ENCODE measurements at places on chromosomes 3 and 15.
A peak's percentile ranks its signal among the peaks of the same experiment; 100 is the strongest.

GRCh38 chr15:73284090-73284716 is 84.6 kb downstream of the HCN4 start:
- peak; percentile 54 for DNase-seq

- no peak for DNase-seq
These were observed 73.7 kb downstream of the PLD1 start for GRCh38 chr3:171736556-171736955.

DNA sequence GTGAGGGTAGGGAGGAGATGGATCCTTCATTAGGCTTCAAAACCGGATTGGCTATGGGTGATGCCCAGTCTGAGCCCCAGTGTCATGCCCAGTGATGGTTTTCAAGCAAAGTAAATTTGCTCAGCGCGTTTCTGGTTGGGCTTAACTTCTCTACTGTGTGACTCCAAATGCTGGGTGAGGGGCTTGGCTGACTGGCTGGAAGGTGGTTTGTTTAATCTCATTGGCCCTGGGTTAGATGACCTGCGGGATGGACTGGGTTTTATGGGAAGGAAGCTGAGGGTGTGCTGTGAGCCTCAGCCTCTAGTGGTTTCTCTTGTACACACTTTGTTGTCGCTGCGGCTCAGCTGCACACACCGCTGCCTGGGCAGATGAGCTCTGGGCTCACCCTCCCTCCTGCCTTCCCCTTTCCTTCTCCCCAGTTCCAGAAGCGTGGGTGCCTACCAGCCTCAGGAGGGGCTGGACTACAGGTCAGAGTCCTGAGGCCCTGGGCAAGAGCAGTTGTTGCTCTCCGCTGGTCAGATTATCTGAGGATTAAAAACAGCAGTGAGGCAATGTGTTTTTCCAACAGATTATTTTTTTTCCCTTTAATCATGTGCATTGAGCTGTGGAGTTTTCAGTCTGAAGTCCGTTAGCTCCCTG is 18.6 kb downstream of the PDIA5 start:
- peak; percentile 76 for DNase-seq

GRCh38 chr3:50550079-50550736 is 17.3 kb downstream of the C3orf18 start:
- DNase-seq = peak; percentile 73

GRCh38 chr3:106004137-106004681 is 135.4 kb upstream of the CBLB start:
- DNase-seq = no peak

- no peak for DNase-seq
These were observed 808 bp downstream of the GK5 start for GRCh38 chr3:142224482-142225072.

DNA sequence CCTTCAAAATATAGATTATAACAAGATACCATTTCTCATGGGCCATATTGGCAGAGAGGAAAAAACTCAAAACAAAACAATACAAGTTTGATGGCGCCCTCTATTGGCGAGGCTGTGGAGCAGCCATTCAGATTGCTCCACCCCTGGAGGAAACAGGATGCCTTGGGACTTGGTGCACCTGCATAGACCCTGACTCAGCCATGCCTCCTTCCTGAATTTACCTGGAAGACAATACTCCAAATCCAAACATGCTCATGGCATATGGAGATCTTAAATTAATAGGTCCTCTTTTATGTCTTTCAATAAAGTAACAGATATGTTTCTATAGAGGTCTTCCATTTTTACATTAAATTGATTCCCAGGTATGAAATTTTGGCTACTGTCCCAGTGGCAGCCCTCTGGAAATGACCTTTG is 90.0 kb downstream of the APBA2 start:
- DNase-seq = peak; percentile 80

DNA sequence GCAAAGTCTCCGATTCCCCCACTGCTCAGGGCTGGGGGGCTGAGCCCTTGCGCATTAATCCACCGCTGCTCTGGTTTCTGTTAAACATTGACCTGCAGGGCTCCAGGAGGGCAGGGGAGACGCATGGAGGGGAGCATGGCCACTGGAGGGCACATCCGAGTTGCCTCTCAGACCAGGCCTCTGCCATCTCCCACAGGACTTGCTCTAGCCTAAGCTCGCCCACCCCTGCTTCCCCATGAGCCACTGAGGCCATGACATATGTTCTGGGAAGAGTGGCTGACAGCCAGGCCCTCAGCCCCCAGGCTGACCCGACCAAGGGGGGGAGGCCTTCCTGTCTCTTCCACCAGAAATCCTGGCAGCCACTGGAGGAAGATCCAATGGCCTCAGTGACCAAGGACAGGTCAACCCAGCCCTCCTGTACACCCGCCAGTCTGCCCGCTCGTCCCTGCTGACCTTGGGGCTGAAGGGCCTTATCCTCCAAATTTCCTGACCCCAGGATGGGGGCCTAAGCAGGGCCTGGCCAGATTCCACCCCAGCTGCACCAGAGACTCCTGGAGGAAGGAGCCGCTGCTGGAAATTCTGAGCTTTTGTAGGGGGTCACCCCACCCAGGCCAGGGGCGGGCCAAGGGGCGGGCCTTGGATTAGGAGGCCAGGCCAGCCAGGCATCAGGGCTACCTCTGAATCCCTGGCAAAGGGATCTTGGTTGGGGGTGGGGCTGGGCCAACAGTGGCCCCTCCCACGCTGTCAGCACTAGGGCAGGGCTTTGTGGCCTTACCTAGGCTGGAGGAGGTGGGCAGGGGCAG is at the start of gene HYAL1:
Gene HYAL1 (minus strand): TSS at position 562 of the 803 bp plus-strand sequence. CDS start 618 bp downstream, outside the sequence.
- DNase-seq = no peak

DNA sequence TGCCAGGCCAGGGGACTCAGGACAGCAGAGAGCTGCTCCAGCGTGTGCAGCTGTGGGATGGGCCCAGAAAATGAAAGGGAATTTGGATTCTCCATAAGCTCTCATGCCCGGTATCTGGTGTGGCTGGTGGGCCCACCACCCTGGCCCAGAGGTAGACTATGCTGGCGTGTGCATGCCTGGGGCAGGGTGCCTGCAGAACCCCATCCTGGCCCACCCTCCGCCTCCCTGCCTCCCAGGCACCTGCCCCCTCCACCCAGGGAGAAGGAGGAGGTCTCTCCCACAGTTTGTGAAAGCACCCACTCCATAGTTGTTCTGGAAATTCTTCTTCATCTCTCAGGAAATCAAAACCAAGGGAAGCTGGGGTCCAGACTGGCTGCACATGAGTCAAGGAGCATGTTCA is 112.9 kb downstream of the ADCY5 start:
- DNase-seq = no peak

- no peak for DNase-seq
These were observed 22.9 kb downstream of the CCDC39 start for GRCh38 chr3:180656406-180656805.

DNA sequence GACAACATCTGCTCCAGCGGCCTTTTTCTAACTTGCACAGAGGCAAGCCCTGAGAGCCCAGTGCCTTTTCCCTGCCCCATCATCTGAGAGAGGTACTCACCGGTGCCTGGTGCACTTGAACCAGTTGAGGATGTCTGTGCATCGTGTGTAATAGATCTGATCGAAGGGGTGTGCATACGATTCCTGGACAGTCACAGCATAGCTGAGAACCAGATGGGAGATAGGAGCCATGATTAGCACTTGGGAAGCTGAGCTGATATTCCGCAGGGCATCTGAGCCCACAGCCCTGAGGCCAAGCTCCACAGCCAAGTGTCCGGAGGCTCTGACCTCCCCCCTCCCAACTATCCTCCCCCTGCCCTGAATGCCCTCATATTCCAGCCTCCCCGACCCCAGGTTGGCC is 129.8 kb downstream of the MEGF11 start:
- DNase-seq = no peak

GRCh38 chr15:75656813-75657212 is 9.1 kb downstream of the SNX33 start:
- DNase-seq = no peak

- DNase-seq = no peak
These were observed 73.6 kb downstream of the HMG20A start for GRCh38 chr15:77494073-77494867.

DNA sequence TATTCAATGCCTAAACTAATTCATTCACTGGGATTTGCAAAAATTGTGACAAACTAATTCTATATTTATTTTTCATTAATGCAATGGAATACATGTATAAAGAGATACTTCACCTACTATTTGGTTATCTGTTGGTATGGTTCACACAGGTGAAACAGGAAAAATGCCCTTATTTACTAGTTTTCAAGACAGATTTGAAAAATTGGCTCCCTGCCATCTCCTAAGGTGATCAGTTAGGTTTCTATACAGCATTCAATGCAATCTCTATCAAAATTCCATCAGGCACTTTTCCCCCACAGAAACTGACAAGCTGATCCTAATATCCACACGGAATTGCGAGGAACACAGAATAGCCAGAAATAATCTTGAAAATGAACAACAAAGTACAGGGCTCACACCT is 101.1 kb downstream of the DLG1 start:
- DNase-seq = no peak

DNA sequence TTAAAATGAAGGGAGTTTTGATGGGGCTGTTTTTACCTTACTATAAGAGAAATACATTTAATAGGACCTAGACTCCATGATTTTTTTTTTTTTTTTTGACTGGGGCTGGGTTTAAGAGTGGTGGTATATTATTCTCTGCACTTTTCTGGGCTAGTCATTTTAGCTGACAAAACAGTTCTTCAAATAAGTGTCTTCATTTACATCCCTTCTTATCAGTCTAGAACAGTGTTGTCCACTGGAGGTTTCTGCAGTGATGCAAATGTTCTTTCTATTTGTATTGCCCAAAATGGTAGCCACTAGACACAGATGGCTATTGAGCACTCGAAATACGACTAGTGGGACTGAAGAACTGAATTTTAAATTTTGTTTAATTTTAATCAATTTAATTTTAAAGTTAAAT is 37.2 kb downstream of the KLHL18 start:
- no peak for DNase-seq

GRCh38 chr3:21643752-21644151 is 107.3 kb downstream of the ZNF385D start:
- DNase-seq = no peak

DNA sequence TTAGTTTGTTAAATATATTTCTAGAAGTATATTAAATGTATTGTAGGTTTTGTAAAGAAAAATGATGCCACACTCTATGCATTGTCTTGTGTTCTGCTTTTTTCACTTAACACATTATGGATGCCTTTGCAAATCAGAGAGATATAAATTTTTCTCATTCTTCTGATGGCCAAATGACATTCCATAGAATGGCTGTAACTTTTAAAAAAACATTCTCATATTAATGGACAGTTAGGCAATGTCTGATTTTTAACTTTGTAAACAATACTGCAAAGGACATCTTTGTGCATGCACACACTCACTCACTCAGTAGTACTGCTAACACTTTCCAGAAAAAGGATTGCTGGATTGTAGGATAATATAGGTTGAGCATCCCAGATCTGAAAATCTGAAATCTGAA is 195.9 kb downstream of the ITPR1 start:
- DNase-seq = no peak

GRCh38 chr15:37616215-37616614 is 318.2 kb upstream of the TMCO5A start:
- DNase-seq = no peak

GRCh38 chr3:40615918-40616819 is 91.4 kb downstream of the ZNF621 start:
- no peak for DNase-seq

DNA sequence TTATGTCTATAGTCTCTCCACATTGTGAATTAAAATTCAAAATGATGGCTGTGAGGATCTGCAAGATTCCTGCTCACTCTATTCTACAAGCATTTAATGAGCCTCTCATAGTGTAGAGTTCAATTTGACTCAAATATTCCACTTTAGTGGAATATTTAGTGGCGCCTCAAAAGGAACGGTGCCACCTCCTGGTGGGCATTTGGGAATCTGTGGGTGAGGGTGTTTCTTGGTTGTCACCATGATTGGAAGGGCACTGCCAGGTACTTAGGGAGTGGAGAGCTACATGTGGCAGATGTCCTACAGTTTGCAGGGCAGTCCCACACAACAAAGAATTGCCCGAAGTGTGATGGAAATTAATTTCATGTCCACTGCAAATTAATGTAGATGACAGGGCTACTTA is 21.5 kb upstream of the KCNMB3 start:
- DNase-seq = peak; percentile 26

DNA sequence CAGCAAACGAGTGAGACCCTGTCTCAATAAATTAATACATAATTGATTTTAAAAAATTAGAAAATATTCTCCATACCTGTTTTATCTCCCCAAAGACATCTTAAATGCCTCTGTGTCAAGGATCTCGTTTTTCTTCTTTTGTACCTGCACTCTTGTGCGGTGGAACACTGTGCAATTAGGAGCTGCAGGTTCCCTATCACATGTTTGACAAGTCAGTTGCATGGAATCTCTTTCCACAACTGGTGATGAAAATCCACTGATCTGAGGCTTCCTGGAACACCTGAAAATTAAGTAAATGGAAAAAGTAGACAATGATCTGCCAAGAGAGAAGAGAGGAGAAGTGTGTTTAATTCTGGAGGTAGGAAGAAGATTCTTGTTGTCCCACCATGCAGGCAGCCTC is 3.0 kb upstream of the SNX22 start:
- no peak for DNase-seq

GRCh38 chr15:34708422-34708821 is 46.4 kb downstream of the GJD2 start:
- DNase-seq = peak; percentile 41
